Prostate gland (tissue), 2 donors: ENCODE measurements at places on chromosomes 1 and 21. TPM values are rescaled to one million over a fixed set of nuclear protein-coding genes. Genes with fewer than 3 reads are reported as not detected.

MANEAL gene
- 8.8 TPM for total RNA-seq

DNA sequence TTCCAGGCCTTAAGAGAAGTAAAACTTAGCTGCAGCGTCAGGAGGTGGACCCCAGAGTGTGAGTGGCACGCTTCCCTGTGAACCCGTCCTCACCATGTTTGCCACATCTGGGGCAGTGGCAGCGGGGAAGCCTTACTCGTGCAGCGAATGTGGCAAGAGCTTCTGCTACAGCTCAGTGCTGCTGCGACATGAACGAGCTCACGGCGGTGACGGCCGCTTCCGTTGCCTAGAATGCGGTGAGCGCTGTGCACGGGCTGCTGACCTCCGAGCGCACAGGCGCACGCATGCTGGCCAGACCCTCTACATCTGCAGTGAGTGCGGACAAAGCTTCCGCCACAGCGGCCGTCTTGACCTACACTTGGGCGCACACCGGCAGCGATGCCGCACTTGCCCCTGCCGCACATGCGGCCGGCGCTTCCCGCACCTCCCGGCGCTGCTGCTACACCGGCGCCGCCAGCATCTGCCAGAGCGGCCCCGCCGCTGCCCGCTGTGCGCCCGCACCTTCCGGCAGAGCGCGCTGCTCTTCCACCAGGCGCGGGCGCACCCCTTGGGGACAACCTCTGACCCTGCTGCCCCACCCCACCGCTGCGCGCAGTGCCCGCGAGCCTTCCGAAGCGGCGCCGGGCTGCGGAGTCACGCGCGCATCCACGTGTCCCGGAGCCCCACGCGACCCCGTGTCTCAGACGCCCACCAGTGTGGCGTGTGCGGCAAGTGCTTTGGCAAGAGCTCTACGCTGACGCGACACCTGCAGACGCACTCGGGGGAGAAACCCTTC lies 9.3 kb downstream of the ZNF672 start:
- no peak for DNase-seq
- no peaks in the 10 kb centered on the region for H3K27me3 ChIP-seq
- H3K27ac ChIP-seq, result no peak overlapping the region

- H3K36me3 ChIP-seq, result no peaks in the 10 kb centered on the region
- no peak for DNase-seq
- H3K4me3 ChIP-seq, result no peak overlapping the region
- no peak overlapping the region for H3K27ac ChIP-seq
- no peaks in the 10 kb centered on the region for H3K27me3 ChIP-seq
Measured at GRCh38 chr1:57017200-57017599, 51.4 kb upstream of the C8B start.

DNA sequence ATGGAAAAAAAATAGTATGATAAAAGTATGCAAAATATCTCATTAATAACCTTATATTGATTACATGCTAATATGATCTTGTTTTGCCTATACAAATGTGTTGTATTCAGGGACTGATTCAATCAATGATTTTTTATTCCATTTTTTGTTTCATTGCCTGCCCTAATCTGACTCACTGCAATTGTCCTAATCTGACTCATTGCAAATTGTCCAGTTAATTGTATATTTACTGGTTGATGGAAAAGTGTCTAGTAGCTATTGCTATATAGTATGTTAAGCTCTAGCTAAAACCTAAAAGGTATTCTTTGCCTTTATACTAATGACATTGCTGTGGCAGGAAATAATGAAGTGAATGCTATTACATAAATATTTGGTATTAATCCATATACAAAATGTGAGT lies 728.9 kb upstream of the ZP4 start:
- H3K4me1 ChIP-seq, result no peaks in the 10 kb centered on the region
- no peaks in the 10 kb centered on the region for H3K36me3 ChIP-seq
- H3K27me3 ChIP-seq, result no peaks in the 10 kb centered on the region
- H3K27ac ChIP-seq, result no peak overlapping the region
- no peak for DNase-seq

GRCh38 chr21:31294691-31295090 lies 49.4 kb downstream of the TIAM1 start:
- H3K4me1 ChIP-seq, result no peaks in the 10 kb centered on the region
- no peaks in the 10 kb centered on the region for H3K36me3 ChIP-seq

- H3K4me3 ChIP-seq, result no peak overlapping the region
- H3K36me3 ChIP-seq, result no peaks in the 10 kb centered on the region
- H3K27me3 ChIP-seq, result no peaks in the 10 kb centered on the region
- H3K27ac ChIP-seq, result no peak overlapping the region
- no peaks in the 10 kb centered on the region for H3K4me1 ChIP-seq
Measured at GRCh38 chr1:193519922-193520321, 333.5 kb upstream of the B3GALT2 start.

DNA sequence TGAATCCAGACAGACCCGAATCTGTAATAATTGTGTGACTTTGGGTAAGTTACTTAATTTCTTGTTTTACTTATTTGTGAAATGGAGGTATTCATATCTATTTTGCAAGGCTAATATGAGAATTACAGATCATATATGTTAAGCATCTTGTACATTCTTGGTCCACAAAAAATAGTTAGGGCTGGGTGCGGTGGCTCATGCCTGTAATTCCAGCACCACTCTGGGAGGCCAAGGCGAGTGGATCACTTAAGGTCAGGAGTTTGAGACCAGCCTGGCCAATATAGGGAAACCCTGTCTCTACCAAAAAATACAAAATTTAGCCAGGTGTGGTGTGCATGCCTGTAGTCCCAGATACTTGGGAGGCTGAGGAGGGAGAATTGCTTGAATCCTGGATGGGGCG lies 22.9 kb upstream of the KCNA3 start:
- no peaks in the 10 kb centered on the region for H3K4me1 ChIP-seq
- H3K36me3 ChIP-seq, result no peaks in the 10 kb centered on the region
- H3K27ac ChIP-seq, result no peak overlapping the region
- DNase-seq, result no peak
- H3K27me3 ChIP-seq, result no peaks in the 10 kb centered on the region
- no peak overlapping the region for H3K4me3 ChIP-seq

DNA sequence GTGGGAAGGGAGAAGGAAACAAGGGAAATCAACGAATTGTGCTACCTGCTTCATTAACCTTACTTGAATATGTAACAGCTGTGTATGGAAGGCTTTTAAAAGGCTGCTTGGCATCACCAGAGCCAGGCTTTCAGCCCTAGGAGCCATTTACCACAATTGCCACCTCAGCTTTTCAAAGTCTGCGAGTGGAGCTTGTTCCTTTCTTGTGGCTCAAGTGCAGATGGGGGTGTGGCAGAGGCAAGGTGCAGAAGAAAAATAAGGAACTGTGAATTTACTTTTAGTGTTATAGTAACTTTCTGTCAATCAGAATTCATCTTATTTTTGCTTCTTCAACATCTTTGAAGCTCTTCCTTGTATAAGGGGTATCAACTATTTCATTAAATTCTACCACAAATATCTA lies 17.6 kb downstream of the CLCA2 start:
- H3K36me3 ChIP-seq, result no peaks in the 10 kb centered on the region
- H3K27ac ChIP-seq, result no peak overlapping the region
- H3K4me3 ChIP-seq, result no peak overlapping the region
- DNase-seq, result no peak
- H3K4me1 ChIP-seq, result no peaks in the 10 kb centered on the region

PTGFRN gene
- 37.1 TPM for total RNA-seq

DNA sequence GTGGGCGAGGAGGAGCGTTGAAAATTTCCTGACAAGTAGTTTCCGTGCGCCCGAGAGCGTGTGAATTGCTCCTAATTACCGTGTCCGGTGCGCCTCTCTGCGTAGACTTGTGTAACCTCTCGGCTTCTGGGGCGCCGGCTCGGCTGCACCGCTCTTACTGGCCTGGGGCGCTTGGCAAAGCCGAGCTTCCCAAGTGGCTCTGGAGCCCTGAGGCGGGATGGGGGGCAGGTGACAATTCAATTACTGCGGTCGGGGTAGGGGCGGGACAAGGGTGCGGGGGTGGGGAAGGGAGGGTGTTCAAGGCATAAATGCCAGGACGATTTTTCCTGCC lies 392 bp upstream of the DMRTA2 start:
- no peak overlapping the region for H3K4me3 ChIP-seq
- H3K36me3 ChIP-seq, result no peaks in the 10 kb centered on the region
- H3K27ac ChIP-seq, result no peak overlapping the region
- DNase-seq, result no peak
- H3K4me1 ChIP-seq, result no peaks in the 10 kb centered on the region

- DNase-seq, result no peak
- H3K27me3 ChIP-seq, result no peaks in the 10 kb centered on the region
- no peaks in the 10 kb centered on the region for H3K4me1 ChIP-seq
- no peak overlapping the region for H3K27ac ChIP-seq
- no peak overlapping the region for H3K4me3 ChIP-seq
- no peaks in the 10 kb centered on the region for H3K36me3 ChIP-seq
Measured at GRCh38 chr1:207145401-207146058, 41.5 kb downstream of the C4BPA start.

- no peaks in the 10 kb centered on the region for H3K4me1 ChIP-seq
- no peaks in the 10 kb centered on the region for H3K36me3 ChIP-seq
Measured at GRCh38 chr1:205275133-205275532, 46.4 kb downstream of the NUAK2 start.

DNA sequence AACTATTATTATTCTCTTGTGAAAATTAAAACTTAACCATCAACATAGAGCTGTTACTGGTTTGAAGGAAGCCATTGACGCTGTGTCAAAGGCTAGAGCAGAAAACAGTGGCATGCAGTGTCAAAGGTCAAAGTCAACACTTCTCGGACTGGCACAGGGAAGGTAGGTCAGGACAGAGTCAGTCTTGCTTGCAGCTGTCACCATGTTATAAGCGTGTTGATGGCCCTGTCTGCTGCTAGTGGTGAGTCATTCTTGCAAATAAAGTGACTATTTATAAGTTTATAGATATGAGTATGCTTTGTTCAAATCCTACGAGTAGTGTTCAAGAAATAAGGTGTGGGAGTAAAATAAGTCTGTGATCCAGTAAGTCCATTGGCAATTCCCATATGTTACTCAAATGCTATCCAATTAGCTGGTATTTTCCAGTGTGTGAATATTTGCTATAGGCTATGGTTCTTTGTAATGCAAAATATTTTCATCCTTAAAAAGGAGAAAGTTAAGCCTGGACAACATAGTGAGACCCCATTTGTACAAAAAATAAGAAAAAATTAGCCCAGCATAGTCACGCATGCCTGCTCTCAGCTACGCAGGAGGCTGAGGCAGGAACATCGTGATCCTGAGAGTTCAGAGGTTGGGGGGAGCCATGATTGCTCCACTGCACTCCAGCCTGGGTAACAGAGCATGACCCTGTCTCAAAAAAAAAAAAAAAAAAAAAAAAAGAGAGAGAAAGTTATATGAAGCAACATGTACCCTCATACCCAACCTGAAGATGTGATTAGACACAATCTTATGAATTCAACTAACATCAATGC lies 26.3 kb upstream of the TINAGL1 start:
- peaks cover 6% of the 10 kb centered on the region for H3K4me1 ChIP-seq

GRCh38 chr1:152996633-152997400 lies 4.7 kb upstream of the SPRR3 start:
- no peaks in the 10 kb centered on the region for H3K4me1 ChIP-seq
- no peaks in the 10 kb centered on the region for H3K36me3 ChIP-seq
- H3K27me3 ChIP-seq, result no peaks in the 10 kb centered on the region

- H3K27me3 ChIP-seq, result peaks cover 8% of the 10 kb centered on the region
- H3K36me3 ChIP-seq, result no peaks in the 10 kb centered on the region
- H3K27ac ChIP-seq, result no peak overlapping the region
- DNase-seq, result no peak
- H3K4me3 ChIP-seq, result no peak overlapping the region
Measured at GRCh38 chr1:7040969-7041695, 255.9 kb downstream of the CAMTA1 start.
